ENCODE measurements at places on chromosomes 11 and 22.

DNA sequence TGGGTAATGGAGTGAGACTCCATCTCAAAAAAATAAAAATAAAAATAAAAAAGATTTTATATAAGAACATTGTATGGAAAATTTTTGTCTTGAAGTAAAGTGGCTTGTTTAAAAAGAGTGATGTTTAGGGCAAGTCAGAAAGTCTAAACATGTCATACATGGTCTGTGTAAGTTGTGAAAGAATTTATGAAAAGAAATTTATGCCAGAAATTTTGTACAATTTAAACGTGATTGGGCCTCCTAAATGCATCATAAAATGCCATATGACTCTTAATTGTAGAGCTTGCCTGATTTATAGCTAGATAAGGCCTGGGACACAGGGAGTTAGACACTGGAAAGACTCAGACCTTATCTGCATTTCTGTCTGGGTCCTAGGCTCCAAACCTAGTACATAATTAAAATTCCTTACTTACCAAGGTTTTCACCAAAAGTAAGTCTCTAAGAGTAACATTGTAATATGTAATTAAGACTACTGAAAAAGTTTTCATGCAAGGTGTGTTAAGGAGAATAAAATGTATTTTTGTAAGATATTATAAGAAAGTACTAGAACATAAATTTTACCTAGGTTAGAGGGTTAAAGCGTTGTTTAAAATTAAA is 110.5 kb downstream of the AASDHPPT start:
- no peak for DNase-seq

DNA sequence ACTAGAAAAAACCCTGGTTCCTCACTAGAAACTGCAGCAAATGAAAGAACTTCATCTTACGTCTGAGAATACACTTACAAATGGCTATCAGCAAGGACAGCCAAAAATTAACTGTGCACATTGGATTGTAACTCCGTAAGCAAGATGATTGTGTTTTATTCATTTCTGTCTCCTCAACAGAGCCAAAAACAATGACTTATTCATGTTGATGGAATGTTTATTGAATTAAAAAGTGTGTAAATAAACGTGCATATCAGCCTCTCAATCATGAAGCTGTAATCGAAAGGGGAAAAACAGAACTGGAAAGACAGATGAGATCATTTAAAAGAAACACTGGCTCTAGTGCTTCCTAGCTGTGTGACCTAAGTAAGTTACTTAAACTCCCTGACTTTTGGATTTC is 307.5 kb upstream of the ZC3H12C start:
- DNase-seq, result no peak

GRCh38 chr11:87548797-87549196 is 511.1 kb downstream of the TMEM135 start:
- no peak for DNase-seq

- DNase-seq, result no peak
These were observed 1249.3 kb downstream of the BRD1 start for GRCh38 chr22:48578138-48579042.

- DNase-seq, result no peak
These were observed 25.0 kb downstream of the TIMP3 start for GRCh38 chr22:32826537-32826936.

- DNase-seq, result no peak
These were observed 11.8 kb downstream of the CYB561A3 start for GRCh38 chr11:61349916-61350315.

DNA sequence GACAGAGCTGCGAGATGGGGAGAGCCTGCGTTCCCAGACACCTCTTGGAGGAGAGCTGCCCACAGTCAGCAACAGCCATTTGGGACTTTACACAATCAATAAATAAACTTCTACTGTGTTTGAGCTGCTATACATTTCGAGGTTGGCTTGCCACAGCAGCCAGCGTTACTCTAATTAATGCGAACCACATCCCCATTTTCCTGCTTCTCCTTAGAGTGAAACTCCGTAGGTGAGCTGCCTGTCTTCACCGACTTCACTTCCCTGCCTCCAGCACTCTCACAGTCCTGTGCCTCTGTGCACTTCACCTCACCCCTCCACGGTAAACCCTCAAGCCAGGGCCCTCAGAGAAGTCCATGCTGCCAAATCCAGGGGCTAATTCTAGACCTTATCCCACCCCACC is 5.9 kb upstream of the SLC22A12 start:
- DNase-seq, result no peak

Measured in foreskin melanocyte (primary cell).